ENCODE measurements at places on chromosomes 3 and 15.

- DNase-seq, result no peak
Measured at GRCh38 chr3:126317029-126317996, 39.9 kb downstream of the KLF15 start.

GRCh38 chr15:82921242-82921641 is 31.3 kb downstream of the HOMER2 start:
- no peak for DNase-seq

- DNase-seq, result no peak
Measured at GRCh38 chr3:45499529-45499928, 95.0 kb upstream of the LIMD1 start.

- DNase-seq, result no peak
Measured at GRCh38 chr15:60347480-60348049, 50.2 kb downstream of the ANXA2 start.

DNA sequence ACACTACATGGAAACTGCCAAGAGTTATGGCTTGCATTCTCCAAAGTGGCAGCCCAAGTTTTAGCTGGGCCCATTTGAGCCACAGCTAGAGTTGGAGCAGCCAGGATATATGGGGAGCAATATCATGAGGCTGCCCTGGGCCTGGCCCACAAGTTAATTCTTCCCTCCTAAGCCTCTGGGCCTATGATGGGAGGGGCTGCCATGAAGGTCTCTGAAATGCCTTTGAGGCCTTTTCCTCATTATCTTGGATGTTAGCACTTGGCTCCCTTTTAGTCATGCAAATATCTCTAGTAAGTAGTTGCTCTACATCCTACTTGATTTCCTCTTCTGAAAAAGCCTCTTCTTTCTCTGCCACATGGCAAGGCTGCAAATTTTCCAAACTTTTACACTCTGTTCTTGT is 257.5 kb upstream of the CHRM5 start:
- DNase-seq, result no peak

DNA sequence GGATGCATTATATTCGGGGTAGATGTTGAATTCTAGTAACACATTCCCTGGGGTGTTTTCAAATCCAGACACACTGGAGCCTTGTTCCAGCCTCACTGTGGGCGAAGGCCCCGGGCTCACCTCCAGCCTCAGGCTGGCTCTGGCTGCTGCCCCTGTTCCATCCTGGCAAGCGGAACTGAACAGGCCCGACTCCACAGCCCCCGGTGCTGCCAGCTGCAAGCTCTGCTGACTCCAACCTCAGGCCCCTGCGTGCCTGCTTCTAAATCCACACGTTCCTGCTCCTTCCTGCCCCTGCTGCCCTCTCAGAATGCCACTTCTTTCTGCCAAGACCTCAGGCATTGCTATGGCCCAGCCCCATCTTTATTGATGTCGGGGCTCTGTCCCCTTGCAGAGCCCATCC is 90.6 kb downstream of the LIPC start:
- peak; percentile 64 for DNase-seq

GRCh38 chr3:62284442-62284841 is 88.9 kb downstream of the FEZF2 start:
- DNase-seq, result no peak

DNA sequence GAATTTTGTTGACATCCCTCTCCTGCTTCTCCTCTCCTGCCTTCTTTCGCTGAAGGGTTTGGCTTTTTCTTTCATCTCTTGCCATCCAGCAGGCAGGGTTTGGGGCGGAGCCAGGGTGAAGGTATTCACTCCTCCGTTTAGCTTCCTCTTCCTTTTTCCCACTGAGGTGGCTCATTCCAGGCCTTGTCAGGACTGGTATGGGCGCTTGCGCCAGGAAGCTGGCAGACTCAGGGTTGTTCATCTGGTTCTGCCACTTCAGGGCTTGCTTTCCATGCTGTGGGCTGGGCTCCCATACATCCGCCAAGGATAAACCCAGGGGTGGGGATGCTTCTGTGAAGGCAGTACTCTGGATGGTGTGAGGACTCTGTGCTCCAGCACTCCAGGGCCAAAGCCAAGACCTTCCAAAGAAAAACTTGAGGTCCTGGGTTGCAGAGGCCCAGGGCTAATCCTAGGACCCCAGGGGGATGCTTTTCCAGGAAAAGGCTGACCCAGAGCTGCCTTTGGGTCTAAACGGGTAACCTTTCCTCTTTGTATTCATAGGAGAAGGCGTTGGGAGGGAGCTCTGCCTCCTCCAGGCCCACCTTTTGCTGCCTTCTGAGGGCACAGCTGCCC is 7.7 kb upstream of the AMOTL2 start:
- DNase-seq, result no peak

DNA sequence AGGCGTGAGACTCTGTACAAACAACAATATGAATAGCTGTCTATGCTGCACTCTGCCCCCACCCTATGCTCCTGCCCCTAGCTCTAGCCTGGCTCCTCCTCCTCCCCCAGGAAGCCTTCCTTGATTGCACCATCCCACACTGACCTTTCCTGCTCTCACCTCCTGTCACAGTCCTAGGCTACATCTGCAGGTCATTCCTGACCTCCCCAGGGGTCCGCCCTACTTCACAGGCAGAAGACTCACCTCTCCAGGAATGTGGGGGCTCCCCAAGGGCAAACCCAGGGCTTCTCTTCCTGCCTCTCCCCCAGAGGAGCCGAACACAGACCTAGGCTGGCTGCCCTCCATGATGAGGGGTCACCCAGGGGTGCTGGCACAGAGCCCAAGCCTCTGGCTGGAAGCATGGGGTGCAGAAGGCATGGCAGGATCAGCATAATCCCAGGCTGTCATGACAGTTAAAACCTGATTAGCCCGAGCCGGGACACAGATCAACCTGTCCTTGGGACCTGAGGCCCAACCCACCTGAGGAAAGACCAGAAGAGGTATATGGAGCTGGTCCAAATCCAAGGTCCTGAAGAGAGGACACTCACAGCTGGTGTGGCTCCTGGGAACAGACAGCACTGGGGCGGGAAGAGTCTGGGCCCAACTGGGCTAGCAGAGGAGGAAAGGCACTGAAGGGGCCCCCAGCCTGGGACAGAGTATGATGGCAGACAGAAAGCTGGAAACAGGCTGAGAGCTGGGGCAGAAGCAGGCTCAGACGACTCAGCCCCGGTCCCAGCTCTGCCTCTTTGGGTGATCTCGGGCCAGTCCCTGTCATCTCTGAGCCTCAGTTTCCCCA is 5.9 kb downstream of the SEMA7A start:
- no peak for DNase-seq

DNA sequence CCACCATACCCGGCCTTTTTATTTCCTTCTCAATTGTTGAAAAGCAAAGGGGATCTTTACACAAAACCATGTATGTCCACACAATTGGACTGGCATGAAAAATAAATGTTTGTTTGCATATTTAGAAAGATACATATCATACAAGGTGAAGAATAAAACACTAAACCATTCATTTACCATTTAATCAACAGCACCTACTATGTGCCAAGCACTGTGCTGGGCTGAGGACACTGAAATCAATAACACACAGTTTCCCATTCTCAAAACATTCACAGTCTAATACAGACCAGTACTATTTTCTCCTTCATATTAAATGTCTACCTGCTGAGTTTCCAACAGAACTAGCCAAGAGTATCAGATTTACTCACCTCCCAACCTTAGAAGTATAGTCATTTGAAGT is 84.7 kb downstream of the IGF2BP2 start:
- DNase-seq, result no peak

GRCh38 chr15:38624244-38625205 is 59.9 kb upstream of the RASGRP1 start:
- no peak for DNase-seq

GRCh38 chr3:182729903-182730674 is 63.2 kb upstream of the ATP11B start:
- no peak for DNase-seq

DNA sequence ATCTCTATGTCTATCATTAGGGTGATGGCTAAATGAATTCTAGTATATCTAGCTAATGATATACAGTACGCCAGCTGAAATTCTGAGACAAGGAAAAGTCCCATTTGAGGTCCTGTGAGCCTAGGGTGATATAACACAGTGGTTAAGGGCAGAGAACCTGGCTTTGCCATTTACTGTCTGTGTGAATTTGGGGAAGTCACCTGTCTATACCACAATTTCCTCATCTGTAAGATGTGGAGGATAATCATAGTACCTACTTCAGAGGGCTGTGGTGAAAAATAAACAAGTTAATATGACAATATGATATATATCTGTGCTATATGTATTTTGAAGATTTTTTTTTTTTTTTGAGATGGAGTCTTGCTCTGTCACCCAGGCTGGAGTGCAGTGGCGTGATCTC is 9.8 kb upstream of the ANKDD1A start:
- DNase-seq, result no peak

DNA sequence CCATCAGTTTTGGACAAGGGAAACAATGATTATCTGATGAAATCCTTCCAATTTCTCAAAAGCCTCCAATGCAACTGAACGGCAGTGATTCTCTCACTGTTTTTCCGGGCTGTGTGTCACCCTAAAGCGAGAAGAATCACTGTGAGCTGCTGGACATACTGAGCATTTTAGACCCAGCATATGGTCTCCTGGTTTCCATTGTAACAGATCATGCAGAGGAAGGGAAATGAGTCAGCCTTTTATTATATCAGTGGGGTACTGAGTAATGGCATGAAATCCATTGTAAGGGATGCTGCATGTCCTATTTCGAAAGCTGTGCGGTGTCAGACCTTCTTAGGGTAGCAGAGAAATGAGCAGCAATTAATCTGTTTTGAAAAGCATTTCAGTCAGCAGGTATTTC is 287.1 kb downstream of the IL5RA start:
- no peak for DNase-seq

GRCh38 chr3:23829242-23829934 is 23.6 kb downstream of the UBE2E1 start:
- DNase-seq, result no peak

GRCh38 chr3:171585039-171585438 is 124.8 kb upstream of the TNIK start:
- no peak for DNase-seq

DNA sequence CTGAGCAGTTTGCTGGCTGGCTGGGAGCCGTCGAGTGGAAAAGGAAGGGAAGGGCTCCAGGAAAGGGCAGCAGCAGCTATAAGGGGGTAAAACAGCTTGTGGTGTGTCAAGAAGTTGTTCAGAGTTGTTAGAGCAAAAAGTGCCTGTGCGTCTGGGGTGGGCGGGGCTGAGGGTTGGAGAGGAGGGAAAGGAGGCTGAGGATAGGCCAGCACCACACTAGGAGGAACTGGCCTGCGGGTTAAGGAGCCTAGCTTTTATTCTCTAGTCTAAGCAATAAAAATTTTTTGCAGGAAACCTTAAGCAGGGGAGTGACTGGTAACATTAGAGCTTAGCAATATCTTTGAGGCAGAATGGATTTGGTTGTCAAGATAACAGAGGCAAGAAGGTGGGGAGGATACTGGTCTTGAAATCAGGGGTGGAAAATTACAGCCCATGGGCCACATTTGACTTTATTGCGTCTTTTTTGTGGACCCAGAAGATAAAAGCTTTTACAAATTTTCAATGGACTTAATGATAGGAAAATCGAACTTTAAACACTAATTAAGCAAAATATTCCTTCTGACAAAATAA is 134.5 kb upstream of the AADACL2 start:
- no peak for DNase-seq

DNA sequence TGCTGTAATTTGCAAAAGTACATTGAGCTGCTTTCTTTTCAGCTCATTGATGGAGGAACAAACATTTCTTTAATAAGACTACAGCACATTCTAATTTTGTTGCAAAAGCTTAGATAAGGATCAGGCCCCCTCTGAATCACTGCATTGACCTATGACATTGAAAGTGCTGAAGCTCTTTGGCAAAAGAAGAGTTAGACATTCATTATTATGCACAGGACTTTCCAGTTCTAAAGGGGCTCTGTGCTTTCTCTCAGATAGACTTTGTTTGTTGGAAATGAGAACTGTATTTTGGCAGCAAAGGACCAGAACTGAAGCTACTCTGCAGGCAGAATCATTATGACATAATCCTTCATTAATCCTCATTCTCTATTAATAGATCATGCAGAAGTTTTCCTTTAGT is 252.9 kb upstream of the SOX2 start:
- no peak for DNase-seq

DNA sequence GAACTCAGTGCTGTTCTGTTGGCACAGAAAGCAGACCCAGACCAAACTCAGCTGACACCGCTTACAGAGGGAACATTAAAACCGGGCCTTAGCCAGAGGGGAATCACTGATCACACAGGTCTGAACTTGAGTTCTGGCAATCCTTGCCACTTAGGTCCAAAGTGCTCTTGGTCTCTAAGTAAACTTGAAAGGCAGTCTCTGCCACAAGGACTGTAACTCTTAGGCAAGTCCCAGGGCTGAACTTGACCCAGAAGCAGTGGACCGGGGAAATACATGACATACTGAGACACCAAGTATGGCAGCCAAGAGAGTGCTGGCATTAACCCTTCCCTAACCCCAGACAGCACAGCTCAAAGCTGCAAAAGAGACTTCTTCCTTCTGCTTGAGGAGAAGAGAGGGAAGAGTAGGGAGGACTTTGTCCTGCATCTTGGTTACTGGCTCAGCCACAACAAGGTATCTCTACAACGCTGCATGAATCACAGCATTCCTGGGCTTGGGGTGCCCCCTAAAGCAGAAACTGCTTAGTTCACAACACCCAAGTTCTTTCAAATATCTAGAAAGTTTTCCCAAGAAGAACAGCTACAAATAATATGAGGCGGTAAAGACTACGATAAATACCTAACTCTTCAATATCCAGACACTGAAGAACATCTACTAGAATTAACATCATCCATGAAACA is 32.5 kb downstream of the NAALADL2 start:
- DNase-seq, result no peak

DNA sequence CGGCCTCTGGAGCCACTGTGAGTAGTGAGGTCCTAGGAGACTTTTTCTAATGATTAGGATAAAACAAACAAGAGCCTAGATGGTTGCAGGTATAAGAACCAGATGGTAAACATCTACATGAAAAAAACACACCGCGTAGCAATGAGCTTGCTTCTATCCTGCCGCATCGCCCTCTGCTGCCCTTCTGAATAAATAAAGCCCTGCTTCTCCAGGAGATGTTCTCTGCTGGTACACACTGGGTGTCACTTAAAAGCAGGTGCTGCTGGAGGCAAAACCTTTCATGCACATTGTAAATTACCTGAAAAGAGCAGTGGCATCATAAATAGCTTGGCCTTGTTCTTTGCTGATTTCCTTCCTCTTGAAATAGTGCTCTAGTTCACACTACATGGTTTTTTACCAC is 164.4 kb upstream of the TOPAZ1 start:
- DNase-seq, result no peak

DNA sequence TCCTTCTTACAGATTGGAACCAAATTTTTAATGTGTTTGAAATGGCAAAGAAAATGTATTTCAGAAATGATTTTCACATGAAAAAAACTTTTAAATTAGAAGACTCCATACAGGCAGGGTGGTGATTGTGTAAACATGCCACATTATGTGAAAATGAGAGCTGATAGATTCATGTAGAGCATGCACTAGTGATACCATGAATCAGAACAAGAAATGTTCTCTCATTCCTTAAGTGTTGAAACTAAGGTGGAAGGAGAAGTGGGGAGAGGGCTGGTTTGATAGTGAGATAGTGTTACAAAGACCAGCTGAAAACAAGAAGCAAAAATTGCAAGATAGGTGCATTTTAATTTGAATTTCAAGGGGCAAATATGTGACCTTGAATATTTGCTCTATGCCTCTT is 100.3 kb downstream of the CCNL1 start:
- DNase-seq, result no peak
